ENCODE measurements at places on chromosomes 5 and 9.

- no peak for DNase-seq
These were observed 356.2 kb upstream of the NUDT12 start for GRCh38 chr5:103918668-103919367.

DNA sequence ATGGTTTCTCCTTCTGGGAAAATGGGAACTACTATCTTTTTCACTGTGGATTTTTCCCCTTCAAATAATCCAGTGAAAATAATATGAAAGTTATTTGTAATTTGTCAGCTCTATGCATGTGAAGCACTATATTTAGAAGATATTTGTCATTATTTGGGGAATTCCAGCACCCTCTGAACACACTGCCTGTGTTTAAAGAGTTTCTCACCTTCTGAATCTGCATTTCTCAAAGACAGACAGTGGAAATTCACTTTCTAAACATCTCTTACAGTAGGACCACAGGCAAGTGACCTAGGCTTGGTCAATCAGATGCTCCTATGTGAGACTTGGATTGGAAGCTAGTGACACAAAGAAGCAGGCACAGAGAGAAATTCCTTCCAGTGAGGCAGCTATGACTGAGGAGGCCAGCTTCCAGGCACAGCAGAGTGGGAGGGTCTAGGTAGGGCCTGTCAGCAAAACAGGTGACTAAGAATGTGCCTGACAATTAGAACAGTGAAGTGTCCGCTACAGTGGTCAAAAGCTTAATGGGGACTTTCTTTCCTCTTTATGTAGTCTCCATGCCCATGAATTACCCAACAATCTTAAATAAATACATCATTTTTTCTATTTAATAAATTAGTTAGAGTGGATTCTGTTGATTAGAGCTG, 167.2 kb downstream of the HMHB1 start:
- no peak for DNase-seq

DNA sequence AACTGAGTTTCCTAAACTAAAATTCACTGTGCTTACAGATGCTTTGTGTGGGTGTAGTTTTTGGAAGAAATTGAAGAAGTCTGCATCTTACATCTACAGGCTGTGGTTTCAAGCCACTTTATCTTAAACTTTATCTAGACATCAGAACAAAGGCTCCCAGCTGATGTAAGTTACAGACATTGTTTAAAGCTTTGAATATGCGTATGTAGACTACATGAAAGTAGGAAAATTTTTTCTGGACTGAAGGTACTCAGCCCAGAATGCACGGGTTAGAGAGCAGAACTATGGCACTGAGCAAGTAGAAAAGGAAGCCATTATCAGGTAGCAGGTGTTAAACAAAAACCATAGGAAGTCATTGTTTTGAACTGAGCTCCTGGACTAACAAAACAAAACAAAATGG, 185.4 kb downstream of the TTC39B start:
- no peak for DNase-seq

- DNase-seq = no peak
These were observed 41.2 kb downstream of the RALGPS1 start for GRCh38 chr9:126955811-126956210.

- DNase-seq = no peak
These were observed 10.9 kb upstream of the AFAP1L1 start for GRCh38 chr5:149260761-149261160.

DNA sequence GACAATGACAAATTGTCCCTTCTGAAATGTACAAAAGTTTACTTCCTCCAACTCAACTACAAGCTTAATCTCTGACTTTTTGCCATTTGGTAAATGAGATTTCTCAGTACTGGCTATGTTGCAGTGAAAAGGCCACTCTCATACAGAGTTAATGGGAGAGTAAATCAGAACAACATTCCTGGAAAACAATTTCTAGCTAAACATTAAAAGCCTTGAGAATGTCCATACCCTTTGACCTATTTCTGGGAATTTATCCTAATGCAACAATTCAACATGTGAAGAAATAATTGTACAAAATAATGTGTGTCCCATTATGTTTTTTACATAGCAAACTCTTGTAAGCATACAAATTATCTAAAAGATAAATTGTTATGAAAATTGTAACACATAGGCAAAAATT, 56.3 kb upstream of the SPEF2 start:
- no peak for DNase-seq

- no peak for DNase-seq
These were observed 611 bp downstream of the PCDHA3 start for GRCh38 chr5:140801494-140801841.

GRCh38 chr5:94374336-94374735, 244.1 kb downstream of the KIAA0825 start:
- DNase-seq = no peak

GRCh38 chr5:163595932-163596607, 90.7 kb downstream of the MAT2B start:
- DNase-seq = no peak

DNA sequence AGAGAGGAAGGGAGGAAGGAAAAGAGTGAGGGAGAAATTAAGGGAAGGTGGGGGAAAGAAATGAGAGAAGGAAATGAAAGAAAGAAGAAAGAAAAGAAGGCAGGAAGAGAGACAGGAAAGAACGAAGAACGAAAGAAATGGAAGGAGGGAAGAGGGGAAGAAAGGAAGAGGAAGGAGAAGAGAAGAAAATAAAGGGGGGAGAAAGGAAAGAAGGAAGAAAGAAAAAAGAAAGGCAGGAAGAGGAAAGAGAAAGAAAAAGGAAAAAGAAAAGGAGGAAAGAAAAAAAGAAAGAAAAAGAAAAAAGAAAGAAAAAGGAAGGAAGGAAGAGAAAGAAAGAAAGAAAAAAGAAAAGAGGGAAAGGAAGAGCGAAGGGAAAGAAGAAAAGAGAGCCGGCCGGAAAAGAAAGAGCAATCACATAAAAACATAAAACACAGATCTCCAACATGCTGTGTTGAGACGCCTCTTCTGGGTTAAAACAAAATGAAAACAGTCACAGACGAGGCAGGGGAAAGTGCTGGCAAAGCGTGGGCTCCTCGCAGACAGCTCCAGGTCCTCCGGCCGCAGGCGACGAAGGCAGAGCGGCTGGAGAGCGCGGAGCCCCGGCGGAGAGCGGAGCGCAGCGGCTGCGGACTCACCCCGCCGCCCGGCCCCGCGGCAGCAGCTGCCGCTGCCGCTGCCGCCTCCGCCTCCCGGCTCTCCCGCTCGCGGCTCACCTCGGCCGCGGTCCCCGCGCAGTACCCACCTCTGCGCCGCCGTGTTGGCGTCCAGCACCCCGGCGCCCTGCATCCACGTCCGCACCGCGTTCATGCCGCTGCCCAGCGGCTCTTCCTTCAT, 896 bp downstream of the EBF1 start:
- no peak for DNase-seq

GRCh38 chr5:77636641-77637169, 1.8 kb downstream of the OTP start:
- DNase-seq = no peak

DNA sequence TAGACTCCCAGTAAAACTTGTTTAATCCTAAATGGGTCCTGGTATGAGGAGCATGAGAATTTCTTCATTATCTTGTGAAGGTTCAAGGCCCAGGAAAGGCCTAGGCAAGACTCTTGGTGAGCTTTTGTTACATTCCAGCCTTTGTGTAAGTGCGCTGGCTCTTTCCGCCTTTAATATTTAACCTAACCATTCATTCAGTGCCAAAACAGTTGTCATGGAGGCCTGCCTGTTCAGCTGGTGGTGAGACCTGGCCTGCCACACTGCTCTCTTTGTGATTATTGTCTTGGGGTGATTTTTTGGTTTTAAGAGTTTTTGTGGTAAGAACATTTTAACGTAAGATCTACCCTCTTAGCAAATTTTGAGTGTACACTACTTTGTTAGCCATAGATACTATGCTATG, 127.5 kb upstream of the WWC1 start:
- DNase-seq = no peak

DNA sequence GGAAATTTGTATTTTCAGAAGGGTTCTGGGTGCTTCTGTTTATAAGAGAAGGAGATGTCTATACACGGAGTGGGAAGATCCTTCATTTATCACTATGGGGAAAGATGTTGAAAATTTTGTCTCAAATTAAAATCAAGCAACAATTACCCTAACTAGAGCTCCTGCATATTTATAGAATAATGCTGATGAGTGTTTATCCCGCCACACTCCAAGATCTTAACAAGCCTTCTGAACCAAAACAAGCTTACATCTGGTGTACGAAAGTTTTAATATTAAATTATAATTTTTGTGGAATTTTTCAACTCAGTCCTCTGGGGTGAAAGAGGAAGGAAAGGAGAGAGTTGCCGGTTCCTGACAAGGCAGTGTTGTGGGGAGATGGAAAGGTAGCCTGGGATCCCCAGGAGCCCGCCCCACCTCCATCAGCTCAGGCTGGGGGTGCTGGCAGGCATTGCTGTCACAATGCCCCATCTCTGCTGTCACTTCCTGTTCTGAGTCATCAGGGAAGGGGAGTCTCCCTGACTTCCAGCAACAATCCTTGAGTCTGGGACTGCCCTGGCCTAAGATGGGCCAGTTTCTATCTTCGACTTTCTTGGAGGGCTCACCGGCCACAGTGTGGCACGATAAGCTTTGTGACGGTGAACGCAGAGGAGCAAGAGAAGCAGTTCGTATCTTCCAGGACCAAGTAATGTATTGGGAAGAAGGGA, 64.5 kb downstream of the ERAP1 start:
- no peak for DNase-seq

- DNase-seq = no peak
These were observed 457.5 kb downstream of the KIF4B start for GRCh38 chr5:155471027-155471426.

DNA sequence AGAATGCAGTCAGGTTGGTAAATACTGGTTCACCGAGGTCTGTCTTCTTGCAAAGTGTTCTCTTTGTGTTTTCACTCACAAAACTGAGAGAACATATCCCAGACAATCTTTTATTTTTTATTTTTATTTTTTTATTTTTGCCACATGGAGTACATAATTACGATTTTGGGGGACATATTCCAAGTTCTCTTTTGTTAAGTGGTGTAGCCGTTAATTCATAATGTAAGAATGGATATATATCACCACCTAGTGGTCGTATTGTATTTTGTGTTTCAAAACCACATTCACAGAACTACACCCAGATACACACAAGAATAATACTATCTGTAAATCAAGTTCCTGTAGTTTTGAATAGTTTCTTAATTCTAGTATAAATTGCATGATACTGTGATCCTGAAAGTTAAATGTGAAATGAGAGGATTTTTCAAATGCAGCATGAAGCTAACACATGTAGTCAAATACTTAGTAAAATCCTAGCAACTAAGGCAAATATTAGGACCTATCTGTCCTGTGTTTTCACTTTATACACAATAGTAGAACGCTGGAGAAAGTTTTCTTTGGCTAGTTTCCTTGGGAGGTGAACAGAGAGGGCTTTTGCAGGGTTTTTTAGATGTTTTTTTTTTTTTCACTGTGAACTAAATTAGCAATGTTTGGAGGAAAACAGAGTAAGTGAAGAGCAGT, 92.7 kb downstream of the VCAN start:
- no peak for DNase-seq

DNA sequence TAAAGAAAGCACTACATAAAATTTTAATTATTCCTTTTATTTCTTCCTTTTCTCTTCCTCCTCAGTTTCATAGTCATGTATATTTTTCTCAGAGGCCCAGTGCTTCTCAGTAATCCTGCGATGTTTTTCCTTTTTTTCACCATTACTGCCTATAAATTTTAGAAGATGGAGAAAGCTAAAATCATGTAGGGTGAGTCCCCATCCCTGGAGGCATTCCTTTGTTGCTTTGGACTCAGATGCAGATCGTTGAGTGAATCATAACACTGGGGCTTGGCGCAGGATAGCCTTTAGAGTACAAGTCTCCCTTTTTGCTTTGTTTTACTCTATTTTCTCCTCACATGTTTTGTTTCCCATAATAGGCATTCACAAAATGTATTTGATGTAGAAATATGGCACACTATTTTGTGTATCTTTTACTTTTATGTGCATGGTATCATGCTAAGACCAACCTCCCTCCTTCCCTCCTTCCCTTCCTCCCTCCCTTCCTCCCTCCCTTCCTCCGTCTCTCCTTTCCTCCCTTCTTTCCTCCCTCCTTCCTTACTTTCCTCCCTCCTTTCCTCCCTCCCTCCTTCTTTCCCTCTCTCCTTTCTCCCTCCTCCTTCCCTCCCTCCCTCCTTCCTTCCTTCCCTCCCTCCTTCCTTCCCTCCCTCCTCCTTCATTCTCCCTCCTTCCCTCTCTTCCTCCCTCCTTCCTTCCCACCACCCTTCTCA, 72.4 kb downstream of the NUDT12 start:
- no peak for DNase-seq

DNA sequence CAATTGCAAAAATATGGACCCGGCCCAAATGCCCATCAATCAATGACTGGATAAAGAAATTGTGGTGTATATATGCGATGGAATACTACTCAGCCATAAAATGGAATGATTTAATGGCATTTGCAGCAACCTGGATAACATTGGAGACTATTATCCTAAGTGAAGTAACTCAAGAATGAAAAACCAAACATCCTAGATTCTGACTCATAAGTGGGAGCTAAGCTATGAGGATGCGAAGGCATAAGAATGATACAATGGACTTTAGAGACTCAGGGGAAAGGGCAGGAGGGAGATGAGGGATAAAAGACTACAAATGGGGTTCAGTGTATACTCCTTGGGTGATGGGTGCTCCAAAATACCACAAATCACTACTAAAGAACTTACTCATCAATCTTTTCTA, 247.6 kb upstream of the FBXL7 start:
- no peak for DNase-seq

DNA sequence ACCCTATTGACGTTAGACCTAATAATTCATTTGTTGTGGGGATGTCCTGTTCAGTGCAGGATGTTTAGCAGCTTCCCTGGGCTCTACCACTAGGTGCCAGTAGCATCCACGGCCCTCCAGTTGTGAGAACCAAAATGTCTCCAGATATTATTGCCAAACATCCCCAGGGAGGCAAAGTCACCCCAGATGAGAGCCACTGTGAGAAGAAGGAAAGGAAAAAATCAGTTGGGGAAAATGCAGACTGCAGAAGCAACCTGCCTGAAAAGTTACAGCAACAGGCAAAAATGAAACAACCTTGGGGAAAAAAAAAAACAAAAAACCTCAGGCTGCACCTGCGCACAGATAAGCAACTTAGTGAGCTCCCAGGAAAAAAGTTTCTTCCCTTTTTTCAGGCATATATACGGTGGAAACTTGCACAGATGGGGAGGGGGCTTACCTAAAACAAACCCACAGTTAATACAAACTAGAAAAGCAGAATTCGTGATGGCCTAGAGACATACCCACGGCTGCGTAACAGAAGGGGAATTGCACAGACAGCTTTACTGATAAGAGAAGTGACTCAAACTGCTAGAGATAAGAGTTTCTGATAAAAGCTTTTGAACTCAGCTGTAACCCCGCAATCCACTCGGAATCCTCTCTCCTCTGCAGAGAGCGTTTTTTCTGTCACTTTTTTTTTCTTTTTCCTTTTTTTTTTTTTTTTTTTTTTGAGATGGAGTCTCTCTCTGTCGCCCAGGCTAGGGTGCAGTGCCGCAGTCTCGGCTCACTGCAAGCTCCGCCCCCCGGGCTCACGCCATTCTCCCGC, 29.8 kb upstream of the FBP1 start:
- peak; percentile 85 for DNase-seq

GRCh38 chr9:108363311-108363710, 492.5 kb downstream of the ACTL7B start:
- no peak for DNase-seq
